ENCODE measurements at places on chromosomes 11 and 22.

DNA sequence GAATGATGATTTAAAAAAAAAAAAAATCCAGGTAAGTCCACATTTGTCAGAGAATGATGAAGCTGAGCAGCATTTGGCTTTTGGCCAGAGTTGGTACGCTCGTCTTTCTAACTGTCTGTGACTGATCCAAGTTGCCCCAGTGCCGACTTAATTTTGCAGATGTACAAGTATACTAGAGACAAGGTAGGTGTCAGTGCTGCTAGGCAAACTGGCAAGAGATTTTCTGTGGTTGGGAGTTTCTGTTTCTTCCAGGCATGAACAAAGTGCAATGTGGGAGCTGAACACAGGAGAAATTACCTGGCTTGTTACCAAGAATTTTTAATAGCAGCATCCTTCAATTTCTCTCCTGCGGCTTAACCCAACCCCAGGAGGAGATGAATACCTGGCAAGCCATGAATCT is 307.7 kb downstream of the BUD13 start:
- no peak for DNase-seq

- DNase-seq: no peak
These were observed 4.0 kb downstream of the YPEL4 start for GRCh38 chr11:57645689-57646085.

DNA sequence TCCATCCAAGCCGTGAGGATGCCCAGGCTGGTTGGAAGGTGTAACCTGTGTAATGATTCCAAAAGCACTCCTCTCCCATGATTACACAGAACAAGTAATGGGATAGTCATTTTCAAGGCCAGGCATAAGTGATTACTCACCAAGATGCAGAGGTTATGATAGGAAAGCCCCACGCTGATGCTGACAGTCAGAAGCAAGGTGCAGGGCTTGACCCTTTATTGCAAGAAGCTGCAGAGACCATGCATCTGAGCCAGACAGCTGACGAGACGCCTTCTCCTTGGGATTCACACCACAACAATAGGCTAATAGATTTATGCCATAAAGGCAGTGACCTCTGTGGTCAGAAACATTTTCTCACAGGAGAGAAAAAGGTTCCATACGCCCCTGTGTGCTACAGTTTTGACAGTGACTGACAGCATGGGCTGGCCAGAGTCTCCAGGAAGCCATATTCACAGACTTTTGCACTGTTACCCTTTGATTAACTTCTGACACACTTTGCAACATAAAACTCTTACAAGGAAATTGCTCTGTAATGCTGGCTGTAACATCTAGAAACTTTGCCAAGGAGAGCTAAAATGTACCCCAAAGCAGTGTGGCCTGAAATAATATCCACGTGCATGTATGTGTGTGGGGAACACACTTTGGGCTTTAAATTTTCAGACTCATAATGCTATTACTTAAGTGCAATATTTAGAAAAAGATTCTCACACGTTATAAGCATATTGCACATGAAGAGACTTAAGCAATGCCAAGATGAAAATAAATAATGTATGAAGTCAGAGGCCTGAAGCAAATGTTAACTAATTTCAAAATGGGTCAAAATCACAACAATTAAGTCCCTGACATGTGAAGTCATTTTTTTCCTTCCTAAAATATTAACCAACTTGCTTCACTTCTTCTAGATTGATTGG is 1079.0 kb upstream of the TENM4 start:
- DNase-seq: no peak

DNA sequence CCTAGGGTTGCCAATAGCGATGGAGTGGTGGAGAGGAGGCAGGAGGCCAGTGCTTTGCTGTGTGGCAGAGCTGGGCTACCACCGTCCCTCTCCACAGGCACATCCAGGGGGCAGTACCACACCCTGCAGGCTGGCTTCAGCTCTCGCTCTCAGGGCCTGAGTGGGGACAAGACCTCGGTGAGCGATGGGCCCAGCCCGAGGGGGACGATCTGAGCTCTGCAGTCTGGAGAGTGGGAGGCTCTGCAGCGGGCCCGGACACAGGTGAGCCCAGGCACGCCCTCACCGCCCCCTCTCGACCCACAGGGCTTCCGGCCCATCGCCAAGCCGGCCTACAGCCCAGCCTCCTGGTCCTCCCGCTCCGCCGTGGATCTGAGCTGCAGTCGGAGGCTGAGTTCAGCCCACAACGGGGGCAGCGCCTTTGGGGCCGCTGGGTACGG is 2.5 kb downstream of the PKP3 start:
- DNase-seq: no peak

DNA sequence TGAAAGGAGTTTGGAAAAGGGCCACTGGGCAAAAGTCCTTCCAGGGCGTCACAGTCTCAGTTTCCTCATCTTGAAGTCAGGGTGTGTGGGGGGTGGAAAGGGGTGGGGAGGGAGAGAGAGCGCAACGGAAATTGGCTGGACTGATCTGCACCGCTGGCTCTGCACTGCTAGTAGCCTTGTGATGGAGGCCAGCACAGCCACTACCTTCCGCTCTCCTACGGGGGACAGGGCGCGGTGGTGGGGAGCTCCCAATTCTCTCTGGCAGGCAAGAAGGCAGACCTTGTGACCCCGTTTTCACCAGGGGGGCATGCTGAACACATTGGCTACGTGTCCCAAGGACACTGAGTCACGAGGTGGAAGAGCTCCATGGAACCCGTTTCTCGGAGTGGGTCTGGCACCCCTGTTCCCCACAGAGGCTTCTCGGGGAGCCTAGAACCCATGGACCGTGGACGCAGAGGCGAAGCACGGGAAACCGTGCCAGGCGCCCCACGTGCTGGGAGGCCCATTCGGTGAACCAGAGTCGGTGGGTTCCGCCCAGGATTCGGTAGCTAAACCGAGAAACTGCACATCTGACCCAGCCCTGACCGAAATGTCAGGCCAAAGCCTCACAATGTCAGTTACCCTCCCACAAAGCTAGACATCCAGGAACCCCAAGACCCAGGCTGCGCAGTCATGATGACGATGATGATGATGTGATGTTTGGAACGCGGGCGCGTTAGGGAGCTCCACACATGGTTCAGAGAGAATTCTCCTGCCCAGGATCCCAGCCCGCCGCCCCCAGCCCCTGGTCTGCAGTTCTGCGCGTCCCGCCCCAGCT is 28.3 kb upstream of the WNT11 start:
- DNase-seq: no peak

- no peak for DNase-seq
These were observed 4.8 kb downstream of the PMM1 start for GRCh38 chr22:41584881-41585280.

Measured in NCI-H2081 treated with DMSO at 0.1 percent for 48 hours (cell line).